Adipose tissue (tissue), 3 donors: ENCODE measurements at places on chromosomes 11 and 22. TPM values are rescaled to one million over a fixed set of nuclear protein-coding genes. Genes with fewer than 3 reads are reported as not detected.

BRSK2 gene
- 0.82 TPM for polyA plus RNA-seq

ACR gene
- 3.6 TPM for polyA plus RNA-seq

LRRC56 gene
- 1.5 TPM for polyA plus RNA-seq

MYEOV gene
- 15.9 TPM for polyA plus RNA-seq

CPT1A gene
- 19.7 TPM for polyA plus RNA-seq

SIDT2 gene
- polyA plus RNA-seq = 93.2 TPM

HSPB2 gene
- 2.0 TPM for polyA plus RNA-seq

OR8K1 gene
- polyA plus RNA-seq = not detected

DCDC1 gene
- 0.14 TPM for polyA plus RNA-seq

MB gene
- 19.2 TPM for polyA plus RNA-seq

HTR3B gene
- not detected for polyA plus RNA-seq

OR5P2 gene
- polyA plus RNA-seq = not detected
